ENCODE measurements at places on chromosomes 16 and 17. TPM values are rescaled to one million over a fixed set of nuclear protein-coding genes. Genes with fewer than 3 reads are reported as not detected.

TBC1D3I gene
- not detected for total RNA-seq

GRCh38 chr16:84648595-84649510, 542 bp downstream of the KLHL36 start:
- no peak for DNase-seq

DNA sequence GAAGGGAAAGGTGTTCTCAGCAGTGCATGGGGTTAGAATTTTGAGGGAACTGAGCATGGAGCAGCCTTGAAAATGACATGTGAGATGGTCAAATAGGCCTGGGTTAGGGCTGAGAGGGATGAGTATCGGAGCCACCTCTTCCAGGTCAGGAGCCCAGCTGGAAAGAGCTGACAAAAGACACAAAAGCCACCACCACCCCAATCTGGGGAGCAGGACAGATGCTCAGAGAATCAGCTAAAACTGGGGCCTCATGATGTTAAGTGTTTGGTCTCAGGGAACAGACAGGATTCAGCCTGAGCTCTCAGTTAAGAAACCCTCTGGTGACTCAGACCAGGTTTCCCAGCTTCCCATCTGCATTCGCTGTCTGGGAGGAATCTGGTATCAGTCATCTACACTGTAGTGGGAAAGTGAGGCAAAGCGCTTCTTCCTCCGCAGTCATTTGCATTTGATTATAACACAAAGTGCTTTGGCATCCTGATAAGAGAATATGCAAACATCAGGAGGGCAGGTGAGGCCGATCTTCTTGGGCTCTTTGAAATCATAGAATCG, 2.6 kb downstream of the WNT9B start:
- DNase-seq: peak; percentile 52

GRCh38 chr17:17512866-17513265, 16.7 kb upstream of the RASD1 start:
- DNase-seq: no peak

DNAH17 gene
- total RNA-seq: not detected

DNA sequence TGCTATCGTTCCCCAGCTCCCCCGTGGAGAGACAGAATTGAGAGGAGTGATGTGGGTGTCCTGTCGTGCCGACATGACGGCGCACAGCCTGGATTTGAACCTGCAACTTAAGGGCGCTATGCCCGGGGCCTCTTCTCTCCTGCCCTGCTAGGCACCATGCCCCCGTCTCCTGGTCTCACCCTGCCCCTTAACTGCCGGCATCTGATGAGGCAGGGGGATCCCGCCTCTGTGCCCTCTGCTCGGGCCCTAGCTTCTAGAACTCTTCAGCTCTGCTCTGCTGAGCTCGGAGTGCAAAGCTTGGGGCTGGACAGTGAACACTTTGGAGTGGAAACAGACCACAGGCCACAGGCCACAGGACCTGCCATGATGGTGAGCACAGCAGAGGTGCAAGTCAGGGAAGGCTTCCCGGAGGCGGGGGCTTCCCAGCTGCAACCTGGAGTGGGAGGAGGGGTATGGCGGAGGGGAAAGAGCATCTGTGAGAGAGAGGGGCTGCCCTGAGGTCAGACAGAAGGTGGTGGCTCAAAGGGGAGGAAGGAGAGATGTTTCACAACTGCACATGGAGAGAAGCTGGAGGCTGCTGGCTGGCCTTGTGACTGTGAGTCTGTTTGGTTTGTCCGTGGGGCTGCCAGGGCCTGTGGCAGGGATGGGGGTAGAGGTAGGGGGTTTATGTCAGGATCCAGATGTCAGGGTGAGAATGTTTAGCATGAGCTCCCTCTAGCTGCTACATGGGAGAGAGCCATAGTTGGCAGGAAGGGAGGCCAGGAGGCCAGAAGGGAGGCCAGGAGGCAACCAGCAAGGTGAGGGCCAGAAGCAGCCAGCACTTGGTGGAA, 107.8 kb downstream of the CRLF3 start:
- DNase-seq: peak; percentile 16
